ENCODE measurements at places on chromosomes 16 and 17.

- no peak for DNase-seq
Measured at GRCh38 chr16:22120440-22120839, 28.1 kb downstream of the VWA3A start.

GRCh38 chr16:89924297-89924924 is 1.3 kb downstream of the TUBB3 start:
- DNase-seq, result peak; percentile 19

- DNase-seq, result no peak
Measured at GRCh38 chr16:79042886-79043285, 557.7 kb downstream of the MAF start.

DNA sequence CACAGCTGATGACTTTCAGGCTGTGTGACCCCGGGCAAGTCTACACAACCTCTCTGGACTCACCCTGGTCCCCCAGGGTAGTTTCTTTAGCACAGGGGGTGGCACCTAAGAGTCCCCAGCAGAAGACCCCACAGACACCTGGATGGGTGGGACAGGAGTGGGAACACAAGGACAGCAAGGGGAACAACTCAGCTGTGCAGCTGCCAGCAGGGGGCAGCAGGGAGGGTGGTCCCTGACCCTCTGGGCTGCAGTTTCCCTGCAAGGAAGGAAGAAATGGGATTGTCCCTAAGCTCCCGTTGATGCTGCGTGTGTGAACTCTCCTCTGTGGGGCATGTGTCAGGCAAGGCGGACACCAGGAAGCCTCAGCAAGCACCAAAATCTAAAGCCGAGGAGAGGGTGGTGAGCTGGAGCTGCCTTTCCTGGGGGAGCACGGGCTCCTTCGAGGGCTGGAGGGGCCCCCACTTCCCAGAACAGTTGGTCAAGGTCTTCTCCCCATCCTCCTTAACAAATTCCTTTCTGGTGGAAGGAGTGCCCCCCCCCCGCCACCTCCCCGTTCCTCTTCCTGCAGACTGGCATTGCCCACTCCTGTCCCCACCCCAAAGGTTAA is 24.1 kb upstream of the CDH5 start:
- DNase-seq, result no peak

GRCh38 chr16:53449816-53450517 is 15.7 kb downstream of the RBL2 start:
- no peak for DNase-seq

- no peak for DNase-seq
Measured at GRCh38 chr16:1871974-1872635, at the start of gene MEIOB. Gene MEIOB (minus strand): TSS chr16:1872164. CDS start chr16:1868175, 3,989 bp downstream.

GRCh38 chr17:2204393-2204792 is 99.2 kb downstream of the SMG6 start:
- DNase-seq, result no peak

DNA sequence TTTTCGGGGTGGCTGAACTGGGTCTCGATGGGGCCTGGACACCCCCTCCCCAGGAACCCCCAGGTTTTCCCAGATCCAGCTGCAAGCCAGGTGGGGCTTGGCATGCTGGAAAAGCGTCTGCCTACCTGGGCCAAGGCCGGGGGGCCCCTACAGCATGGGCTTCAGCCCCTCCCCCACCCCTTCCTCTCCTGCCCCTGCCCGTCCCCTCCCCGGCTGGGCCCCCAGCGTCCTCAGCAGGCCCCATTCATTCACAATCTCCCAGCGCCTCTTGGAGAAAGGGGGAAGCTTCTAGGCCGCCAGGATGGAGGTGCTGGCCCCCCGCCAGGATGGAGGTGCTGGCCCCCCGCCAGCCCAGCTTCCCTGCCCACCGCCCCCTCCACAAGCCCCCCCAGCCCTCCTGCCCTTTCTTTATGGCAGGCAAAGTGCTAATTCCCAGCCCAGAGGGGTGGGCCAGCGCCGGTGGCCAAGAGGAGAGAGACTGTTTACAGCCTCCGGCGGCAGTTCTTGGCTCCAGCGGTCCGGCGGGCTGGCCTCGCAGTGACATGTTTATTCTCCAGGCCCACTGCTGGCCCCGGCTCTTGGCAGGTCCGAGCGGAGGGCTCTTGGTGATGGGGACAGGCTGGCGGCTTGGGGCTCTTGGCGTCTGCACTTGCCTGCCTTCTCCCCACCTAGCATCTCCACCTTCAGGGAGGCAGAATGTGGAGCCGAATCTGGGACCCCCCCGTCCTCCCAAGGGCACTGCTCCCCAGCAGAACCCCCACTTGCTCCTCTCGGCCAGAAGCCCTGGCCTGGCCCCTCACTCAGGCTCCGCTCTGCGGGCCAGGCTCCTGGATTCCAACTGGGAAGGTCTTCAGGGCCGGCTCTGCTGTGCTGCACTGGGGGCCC is 94.4 kb upstream of the CIBAR2 start:
- DNase-seq, result no peak

DNA sequence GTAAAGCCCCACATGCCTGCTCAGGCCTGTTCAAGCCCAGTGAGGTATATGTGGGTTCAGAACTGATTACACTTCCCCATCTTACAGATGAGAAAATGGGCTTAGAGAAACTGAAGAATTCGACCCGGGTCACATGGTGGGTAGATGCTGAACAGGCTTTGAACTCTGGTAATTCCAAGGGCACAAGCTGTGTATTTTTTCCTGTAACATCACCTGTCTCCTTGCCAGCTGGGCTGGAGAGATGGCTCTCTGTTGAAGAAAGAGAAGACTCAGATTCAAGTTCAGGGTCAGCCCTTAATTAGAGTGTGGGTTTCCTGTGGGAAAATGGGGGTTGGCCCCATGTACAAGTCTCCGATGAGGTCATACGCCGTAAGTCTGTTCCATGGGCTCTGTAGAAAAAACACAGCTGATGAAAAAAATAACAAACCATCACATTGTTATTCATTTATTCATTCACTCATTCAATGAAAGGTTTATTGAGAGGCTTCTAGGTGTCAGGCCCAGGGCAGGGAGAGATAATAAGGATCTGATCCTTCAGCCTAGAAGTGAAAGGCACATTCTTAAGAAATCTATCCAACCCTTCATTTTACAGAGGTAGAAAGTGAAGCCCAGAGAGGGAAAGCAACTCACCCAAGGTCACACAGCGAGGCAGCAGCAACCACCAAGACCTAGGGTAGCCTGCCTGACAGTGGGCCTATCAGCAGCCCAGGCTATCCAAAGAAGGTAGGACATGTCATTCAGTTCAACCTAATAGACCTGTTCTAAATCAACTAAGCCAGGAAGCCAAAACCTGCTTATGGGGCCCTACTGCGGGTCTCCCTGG is 482.8 kb downstream of the SOX9 start:
- DNase-seq, result peak; percentile 98

GRCh38 chr16:19843371-19843770 is 41.3 kb downstream of the GPRC5B start:
- peak; percentile 50 for DNase-seq

- no peak for DNase-seq
Measured at GRCh38 chr17:57284984-57285646, 28.8 kb downstream of the MSI2 start.

DNA sequence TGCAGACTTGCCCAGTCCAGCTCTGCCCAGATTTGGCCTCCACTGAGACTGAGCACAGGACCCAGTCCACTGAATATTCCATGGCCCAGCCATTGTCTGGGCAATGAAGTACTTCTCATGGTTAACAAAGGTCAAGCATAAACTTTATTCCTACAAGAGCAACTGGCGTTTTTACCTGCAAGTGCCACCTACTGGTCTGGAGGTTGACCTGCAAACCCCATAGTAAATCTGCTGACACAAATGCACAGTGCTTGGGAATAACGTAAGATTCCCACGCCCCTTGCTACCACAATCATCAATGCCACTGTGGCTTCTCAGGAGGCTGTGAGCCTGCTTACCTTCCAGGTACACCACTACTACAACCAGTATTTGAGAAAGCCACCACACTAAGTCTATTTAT is 170.2 kb downstream of the CEP112 start:
- DNase-seq, result no peak

DNA sequence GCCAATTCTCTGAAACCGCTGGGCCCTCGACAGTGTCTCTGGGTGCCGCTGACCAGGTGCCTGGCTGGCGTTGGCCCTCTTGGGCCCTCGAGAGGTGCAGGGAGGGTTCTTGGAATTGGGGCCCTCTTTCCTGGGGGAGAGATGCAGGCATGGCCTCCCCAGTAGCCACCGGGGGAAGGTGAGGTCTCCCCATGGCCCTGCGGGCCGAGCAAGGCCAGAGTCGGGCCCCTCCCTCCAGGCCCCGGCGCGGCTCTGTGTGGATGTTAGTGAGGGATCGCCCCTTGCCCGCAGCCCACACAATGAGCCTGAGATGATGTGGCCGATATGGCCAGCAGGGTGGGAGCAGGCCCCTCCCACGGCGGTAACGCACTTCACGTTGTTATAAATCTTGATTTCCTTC is 23.1 kb upstream of the C1QTNF8 start:
- no peak for DNase-seq

DNA sequence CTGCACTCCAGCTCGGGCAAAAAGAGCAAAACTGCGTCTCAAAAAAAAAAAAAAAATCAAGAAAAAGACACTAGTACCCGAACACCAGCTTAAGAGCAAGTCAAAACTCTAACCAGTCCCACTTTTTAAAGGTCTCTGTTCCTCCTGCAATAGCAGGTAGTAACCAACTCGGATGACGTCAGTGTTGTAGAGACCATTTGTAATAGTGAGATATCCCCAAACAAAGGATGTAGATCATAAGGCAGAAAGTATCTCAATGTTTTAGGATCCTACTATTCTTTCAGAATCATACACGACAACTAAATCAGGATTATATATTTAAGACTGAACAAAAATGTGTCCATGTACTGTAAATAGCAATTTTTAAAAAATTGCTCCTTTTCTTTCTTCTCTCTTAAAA is 2.4 kb downstream of the JPT1 start:
- DNase-seq, result no peak

DNA sequence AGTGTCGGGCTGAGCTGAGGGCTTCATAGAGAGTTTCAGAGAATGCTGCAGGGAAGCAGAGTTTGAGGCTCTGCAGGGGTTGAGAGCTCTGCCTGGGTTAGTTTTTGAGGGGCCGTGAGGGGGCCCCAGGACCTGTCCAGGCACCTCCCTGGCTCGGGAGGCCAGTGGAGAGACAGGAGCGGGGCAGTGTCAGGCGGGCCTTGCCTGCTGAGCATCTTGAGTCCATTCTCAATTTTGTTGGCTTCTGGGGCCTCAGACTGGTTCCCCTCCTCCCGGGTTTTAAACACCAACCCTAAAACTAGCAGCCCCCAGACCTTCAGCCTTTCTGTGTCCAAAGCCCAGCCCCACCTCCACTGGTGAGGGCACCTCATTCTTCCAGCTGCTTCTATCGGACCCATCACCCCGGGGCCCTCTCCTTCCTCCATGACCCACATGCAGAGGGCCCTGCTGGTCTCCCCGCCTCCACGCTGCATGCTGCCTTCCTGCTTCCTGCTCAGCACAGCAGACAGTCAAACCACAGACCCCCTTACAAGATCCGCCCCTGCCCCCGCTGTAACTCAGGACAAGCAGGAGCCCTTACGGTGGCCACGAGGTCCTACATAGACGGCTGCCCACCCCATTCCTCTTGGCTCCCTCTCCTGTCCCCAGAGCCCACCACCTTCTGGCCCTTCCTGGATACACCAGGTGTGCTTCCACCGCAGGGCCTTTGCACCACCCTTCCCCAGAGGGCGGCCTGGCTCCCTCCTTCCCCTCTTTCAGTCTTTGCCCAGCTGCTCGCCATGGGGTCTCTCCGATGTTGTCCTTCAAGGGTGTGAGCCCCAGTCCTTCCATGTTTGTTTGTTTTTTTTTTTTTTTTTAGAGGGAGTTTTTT is 3.8 kb downstream of the RNF213 start:
- DNase-seq, result no peak

GRCh38 chr16:20181949-20182348 is 108.3 kb upstream of the GPR139 start:
- no peak for DNase-seq

- DNase-seq, result no peak
Measured at GRCh38 chr17:7854078-7854777, 638 bp upstream of the TMEM88 start.

- no peak for DNase-seq
Measured at GRCh38 chr17:77893144-77894044, 65.1 kb upstream of the TNRC6C start.

DNA sequence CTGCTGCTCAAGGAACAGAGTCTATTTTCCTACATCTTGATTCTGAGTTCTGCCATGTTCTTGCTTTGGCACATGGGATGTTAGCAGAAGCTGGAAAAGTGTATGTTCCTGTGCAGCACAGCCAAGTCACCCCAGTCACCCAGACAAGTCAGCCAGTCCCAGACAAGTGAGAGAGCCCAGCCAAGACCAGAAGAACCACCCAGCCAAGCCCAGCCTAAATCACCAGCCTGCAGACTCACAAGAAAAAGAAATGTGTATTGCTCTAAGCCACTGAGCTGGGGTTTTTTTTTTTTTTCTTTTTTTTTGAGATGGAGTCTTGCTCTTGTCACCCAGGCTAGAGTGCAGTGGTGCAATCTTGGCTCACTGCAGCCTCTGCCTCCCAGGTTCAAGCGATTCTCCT is 141.3 kb upstream of the CDC42EP4 start:
- no peak for DNase-seq

DNA sequence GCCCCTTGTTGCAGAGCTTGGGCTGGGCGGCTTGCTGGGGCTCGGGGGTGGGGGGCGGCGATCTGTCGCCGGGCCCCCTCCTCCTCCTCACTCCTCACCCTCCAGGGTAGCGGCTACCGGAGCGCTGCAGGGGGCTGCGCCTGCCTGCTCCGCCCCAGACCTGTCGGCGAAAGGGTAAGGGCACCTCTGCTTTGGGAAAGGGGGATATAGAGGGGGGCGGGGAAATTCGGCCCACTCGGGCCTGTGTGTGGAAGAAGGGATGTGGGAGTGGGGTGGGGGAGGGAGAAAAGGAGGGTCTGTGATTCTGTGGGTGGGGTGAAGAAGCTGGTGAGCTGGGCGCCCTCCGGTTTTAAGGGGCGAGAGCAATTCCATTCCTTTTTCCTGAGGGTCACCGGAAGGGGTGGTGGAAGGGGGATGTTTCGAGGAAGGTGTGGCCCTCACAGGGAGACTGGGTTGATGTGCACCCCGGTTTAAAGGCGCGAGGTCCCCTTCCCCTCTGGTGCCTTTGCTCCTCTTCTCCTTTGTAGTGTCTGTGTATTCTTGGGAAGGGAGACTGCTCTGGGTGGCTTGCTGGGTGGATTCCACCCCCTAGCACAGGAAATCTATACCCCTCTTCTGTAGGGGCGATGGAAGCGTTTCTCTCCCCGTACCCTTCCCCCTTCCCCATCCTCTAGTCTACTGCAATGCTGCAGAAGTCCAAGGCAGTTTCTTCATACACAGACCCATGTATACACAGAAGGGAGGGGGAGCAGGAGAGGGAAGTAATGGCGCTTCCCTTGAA is 878 bp downstream of the TAOK1 start:
- no peak for DNase-seq
